Endothelial cell (in vitro differentiated cells): ENCODE measurements at places on chromosomes 7 and 10. TPM values are rescaled to one million over a fixed set of nuclear protein-coding genes. Genes with fewer than 3 reads are reported as not detected.

The PON1 gene
- 1.5 TPM for total RNA-seq

- H3K4me1 ChIP-seq = peaks cover 25% of the 10 kb centered on the region
- no peak overlapping the region for H3K4me3 ChIP-seq
- H3K27me3 ChIP-seq = peaks cover 3% of the 10 kb centered on the region
- no peak for DNase-seq
Measured at GRCh38 chr10:52212062-52212461, 102.0 kb upstream of the DKK1 start.

The LRMDA gene
- 19.4 TPM for total RNA-seq

The CUL1 gene
- 54.5 TPM for total RNA-seq

DNA sequence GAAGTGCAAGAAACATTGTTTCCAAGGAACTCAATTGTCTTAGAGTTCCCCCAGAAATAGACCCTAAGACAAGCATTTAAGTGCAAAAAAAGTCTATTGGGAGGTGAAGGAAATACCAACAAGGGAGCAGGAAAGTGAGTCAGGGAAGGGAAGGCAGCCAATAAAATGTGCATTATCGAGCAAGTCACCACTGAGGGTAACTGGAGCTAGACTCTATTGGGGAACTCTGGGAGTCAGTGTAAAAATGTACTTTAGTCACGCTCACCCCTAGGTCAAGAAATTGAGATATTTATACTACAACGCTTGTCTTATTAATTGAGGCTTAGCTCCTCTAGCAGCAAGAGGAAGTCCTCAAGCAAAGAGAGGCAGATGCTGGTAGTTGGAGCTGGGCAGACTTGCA, 137.7 kb downstream of the RTKN2 start:
- H3K4me3 ChIP-seq = no peak overlapping the region
- H3K27ac ChIP-seq = no peak overlapping the region
- H3K27me3 ChIP-seq = no peaks in the 10 kb centered on the region
- no peaks in the 10 kb centered on the region for H3K36me3 ChIP-seq
- no peak for DNase-seq

DNA sequence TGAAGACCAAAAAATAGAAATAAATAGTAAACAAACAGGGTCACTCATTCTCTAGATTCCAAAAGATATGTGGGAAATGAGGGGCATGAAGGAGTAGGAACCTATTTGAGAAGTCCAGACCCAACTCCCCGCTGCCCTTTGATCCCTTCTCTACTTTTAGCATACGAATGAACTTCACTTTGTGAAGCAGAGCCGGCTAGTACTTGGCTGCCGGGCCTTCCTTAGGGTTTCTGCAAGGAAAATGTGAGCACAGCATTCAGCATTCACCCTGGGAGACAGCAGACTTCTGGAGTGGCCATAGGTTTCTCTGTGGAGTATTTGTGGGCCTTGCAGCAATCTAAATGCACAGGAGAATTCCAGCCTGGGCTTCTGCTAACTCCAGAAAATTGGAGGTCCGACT, 76.3 kb upstream of the PRKAR2B start:
- H3K4me3 ChIP-seq = no peak overlapping the region
- no peaks in the 10 kb centered on the region for H3K27me3 ChIP-seq
- H3K4me1 ChIP-seq = peaks cover 16% of the 10 kb centered on the region
- H3K36me3 ChIP-seq = no peaks in the 10 kb centered on the region

The DOCK4 gene
- total RNA-seq = 99.2 TPM

The KCNMA1 gene
- 5.1 TPM for total RNA-seq

GRCh38 chr10:112191041-112191590, 7.6 kb upstream of the GPAM start:
- H3K27ac ChIP-seq = no peak overlapping the region
- no peak overlapping the region for H3K4me3 ChIP-seq
- no peak for DNase-seq
- H3K36me3 ChIP-seq = no peaks in the 10 kb centered on the region
- H3K4me1 ChIP-seq = no peaks in the 10 kb centered on the region

The HOXA10 gene
- not detected for total RNA-seq

GRCh38 chr7:102024005-102024768, 206.8 kb downstream of the CUX1 start:
- no peak overlapping the region for H3K27ac ChIP-seq
- H3K4me1 ChIP-seq = peaks cover 4% of the 10 kb centered on the region
- DNase-seq = no peak

DNA sequence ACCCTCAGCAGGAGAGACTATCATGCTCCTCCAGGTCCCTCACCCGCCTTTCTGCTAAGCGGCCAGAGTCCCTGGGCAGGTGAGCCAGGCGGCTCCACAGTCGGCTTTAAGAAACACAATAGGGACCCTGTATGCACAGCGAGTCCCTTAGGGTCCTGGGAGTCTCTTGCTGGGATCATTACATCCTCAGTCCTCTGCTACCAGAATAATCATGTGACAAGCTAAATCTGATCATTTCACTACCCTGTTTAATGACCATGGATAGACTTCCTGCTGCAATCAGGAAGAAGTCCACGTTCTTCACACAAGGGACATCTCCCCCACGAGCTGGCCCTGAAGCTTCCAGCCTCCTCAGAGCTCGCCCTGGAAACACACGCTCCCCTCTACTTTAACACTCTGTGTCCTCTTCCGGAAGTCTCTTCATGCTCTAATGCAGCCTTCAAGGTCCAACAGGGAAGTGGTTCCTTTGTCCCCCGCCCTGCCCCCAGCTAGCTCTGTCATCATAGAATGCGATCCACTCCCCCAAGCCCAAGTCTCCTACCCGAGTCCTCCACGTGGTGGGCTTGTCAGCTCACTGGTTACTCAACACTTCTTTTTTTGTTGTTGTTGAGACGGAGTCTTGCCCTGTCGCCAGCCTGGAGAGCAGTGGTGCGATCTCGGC, 101.5 kb downstream of the RNF216 start:
- peaks cover 15% of the 10 kb centered on the region for H3K27me3 ChIP-seq
- DNase-seq = no peak
- H3K4me3 ChIP-seq = peak overlapping the region; percentile 73
- peak overlapping the region; percentile 58 for H3K27ac ChIP-seq
- H3K4me1 ChIP-seq = peaks cover 61% of the 10 kb centered on the region
- H3K36me3 ChIP-seq = peaks cover 13% of the 10 kb centered on the region
